ENCODE measurements at places on chromosomes 16 and 17.

DNA sequence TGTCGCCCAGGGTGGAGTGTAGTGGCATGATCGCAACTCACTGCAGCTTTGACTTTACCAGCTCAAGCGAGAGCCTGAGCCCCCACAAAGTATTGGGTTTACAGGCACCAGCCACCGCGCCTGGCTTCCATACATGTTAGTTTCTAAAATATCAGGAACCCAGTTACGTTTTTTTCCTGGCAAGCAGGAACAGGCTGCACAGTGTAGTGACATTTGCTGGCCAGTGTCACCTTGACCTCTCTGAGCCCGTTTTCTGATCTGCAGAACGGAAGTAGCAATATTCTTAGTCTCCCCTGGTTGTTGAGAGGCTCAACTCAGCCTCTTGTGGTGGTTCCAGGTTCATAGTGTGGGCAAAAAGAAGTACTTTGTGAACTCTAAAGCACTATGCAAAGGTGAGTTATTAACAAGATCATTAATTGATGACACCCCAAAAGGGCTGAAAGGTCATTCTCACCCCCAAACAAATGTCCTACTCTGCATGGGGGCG is 15.6 kb downstream of the IGF2BP1 start:
- no peak for DNase-seq

DNA sequence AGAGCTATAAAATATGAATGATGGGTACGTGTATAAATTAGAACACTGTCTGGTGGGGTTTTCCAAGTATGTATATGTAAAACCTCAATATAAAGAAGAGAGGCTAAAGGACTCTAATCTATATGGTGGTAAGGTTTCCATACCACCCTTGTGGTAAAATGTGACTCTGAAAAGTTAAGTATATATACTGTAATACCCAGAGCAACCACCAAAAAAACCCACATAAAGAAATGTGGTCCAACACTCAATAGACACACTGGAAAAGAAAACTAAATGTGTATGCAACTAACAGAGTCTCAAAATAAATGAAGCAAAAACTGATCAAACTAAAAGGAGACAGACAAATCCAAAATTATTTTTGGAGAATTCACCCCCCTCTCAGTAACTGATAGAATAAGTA is 72.2 kb downstream of the XPO6 start:
- DNase-seq, result no peak

- DNase-seq, result peak; percentile 30
Observed at GRCh38 chr17:10226930-10227695, 28.7 kb upstream of the GAS7 start.

DNA sequence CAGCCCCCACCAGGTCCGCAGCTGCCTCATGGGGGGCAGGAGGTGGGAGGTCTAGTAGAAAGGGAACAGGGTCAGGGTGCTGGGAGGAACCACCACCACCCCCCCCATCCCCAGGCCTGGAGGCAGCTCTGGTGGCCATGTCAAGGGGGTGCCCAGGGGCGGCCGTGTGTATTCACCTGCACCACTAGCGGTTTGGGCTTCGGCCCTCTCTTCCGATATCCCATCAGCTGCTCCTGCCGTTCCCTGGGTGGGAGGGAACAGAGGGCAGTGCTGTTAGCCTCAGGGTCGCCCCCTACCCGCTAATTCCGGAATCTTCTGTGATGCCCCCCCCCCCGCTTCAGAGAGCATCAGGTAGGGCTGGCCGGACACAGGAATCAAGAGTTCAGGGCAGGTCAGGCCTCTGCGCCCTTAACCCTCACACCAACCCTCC is 3.8 kb downstream of the CBX4 start:
- DNase-seq, result no peak

GRCh38 chr17:43020789-43021740 is 1.1 kb downstream of the VAT1 start:
- no peak for DNase-seq

- DNase-seq, result no peak
Observed at GRCh38 chr17:20896153-20896649, 146.6 kb downstream of the USP22 start.

DNA sequence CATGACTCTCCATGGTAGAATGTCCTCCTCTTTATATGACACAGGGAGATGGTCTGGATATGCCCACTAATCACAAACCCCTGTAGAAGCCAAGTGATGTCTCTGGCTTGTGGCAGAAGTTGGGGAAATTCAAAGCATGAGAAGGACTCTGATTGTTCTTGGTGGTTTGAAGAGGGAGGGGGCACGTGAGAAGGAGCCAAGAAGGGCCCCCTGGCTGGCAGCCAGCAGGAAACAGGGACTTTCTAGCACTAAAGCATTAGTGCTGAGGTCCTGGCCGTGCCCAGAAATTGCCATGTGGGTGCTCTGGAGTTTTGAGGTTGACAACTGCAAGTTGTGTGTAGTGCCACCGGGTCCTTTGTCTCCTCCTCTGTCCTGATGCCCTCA is 199.9 kb downstream of the LGALS9B start:
- peak; percentile 27 for DNase-seq

DNA sequence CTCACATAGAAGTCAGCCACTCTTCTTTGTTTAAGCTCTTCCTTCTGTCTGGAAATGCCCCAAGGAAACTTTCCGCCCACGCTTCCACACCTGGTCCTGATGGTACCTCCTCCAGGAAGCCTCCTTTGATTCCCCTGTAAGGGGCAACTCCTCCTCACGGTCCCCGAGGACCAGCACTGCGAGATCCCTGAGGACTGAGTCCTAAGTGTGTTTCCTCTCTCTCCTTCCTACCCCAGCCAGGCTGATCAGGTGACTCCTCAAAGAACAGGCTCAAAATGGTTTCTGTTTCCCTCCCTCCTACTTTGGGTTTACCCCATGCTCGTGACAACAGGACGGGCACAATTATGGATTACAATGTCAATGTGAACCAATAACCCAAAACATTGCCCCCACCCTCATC is 63.0 kb upstream of the MED9 start:
- DNase-seq, result no peak

- no peak for DNase-seq
Observed at GRCh38 chr17:64412944-64413381, 22.3 kb upstream of the PECAM1 start.

DNA sequence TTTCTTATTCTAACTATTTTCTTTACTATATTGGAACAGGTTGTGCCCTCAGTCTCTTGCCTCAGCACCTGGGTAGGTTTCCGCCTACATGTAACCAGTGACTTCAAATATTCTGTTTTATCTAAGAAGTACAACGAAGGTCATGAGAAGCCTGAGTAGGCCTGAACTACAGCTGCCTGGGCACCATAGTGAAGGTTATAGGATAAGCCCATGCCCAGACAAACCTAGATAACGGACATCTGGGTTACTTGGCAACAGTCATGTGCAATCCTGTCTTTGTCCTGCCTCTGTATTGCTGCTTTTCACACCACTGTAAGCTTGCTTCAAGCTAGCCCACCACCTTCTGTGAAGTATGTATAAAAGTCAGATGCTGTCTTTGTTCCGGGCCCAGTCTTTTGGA is 25.4 kb upstream of the ARL4D start:
- DNase-seq, result no peak

- DNase-seq, result no peak
Observed at GRCh38 chr17:66518108-66518507, 215.7 kb downstream of the PRKCA start.

- DNase-seq, result no peak
Observed at GRCh38 chr17:77425791-77426641, 285.2 kb downstream of the SEC14L1 start.

- no peak for DNase-seq
Observed at GRCh38 chr17:47952171-47953021, 5.3 kb downstream of the PRR15L start.

GRCh38 chr16:78503602-78504001 is 404.1 kb downstream of the WWOX start:
- DNase-seq, result peak; percentile 30

DNA sequence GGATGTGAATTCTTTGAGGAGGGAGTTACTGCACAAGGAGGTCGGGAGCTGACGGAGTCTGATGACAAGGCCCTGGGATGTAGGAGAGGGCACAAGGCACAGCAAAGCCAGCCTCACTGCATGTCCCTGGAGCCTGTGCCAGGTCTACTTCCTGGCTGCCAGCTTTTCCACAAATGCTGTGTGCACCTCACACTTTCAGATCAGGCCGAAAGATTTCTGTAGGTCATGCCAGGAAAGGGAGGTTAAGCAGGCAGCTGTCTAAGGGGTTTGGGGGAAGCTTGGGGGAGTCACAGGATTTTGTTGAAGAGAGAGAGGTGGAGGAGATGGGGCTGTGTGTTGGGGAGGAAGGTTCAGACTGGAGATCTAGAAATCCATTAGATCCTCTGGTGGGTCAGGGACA is 792.5 kb downstream of the KCNJ18 start:
- DNase-seq, result no peak

GRCh38 chr17:5123343-5124124 is 7.7 kb downstream of the USP6 start:
- no peak for DNase-seq

DNA sequence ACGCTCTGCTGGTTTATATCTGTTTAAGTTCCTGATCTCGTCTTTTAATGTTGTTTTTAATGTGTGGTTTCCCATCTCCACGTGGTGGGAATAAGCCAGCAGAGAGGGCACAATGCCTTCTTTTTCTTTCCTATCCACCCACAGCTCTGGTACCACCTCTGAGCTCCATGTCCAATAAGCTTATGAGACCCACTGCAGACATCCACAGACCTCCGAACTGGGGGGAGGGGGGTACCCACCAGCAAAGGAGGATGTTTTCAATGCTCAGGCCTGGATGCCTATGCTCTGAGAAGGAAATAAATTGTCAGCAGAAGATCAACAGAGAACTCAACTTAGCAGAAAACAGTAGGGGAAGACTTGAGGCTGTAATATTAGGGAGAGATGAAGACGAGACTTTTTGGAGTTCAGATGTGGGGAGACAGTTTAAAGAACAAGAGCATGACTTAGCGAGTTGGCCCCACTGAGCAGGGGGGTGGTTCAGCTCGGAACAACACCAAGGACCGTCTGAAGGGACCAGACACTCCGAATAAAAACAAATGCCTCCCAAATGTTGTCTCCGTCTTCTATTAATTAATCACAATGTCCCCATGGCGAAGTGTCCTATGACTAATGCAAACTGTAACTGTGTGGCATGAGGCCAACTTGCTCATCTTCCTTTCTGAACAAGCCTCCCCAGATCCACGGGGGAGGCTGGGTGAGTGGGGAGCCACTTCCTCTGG is 62.7 kb downstream of the GAS7 start:
- DNase-seq, result no peak

GRCh38 chr17:46929413-46929812 is 6.5 kb downstream of the GOSR2 start:
- no peak for DNase-seq

GRCh38 chr17:48137656-48138055 is 30.1 kb downstream of the SNX11 start:
- DNase-seq, result no peak

- no peak for DNase-seq
Observed at GRCh38 chr16:88527937-88528743, 42.1 kb upstream of the ZC3H18 start.

DNA sequence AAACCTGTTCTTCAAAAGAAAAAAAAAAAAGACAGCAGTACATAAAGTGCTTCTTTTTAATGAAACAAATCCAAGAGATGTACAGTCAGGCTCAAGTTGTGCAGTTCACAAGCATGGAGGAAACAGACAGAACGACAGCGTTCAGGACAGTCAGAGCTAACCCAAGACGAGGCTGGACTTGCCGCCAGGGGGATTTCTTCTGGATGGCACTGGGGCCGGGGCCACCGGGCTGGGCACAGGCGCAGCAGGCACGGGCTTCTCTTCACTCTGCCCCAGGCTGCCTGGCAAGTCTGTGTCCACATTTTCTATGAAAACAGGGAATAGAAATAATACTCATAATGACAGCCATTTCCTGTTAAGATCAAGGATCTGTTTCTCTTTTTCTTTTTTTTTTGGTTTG is 4.4 kb upstream of the NT5C start:
- no peak for DNase-seq

DNA sequence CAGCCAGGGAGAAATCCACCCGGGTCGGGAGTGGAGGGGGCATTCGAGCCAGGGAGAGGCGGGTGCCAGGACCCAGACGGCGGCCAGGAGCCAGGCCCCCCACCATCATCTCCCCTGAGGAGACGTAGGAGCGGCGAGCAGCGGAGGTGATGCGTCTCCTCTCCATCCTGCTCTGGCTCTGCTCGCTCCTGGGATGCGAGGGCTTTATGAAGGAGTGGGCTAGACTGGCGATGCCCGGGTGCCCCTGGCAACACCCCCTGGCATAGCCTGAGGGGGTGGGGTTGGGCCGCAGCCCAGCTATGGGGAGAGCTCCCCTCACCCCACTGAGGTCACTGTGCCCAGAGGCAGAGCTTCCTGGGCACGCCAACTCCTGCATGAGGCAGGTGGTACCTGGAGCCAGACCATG is at the start of gene GFAP:
Gene GFAP, minus strand, starts transcription at position 180 of the 406 bp plus-strand sequence. Its CDS starts 14 bp downstream, at position 166.
- no peak for DNase-seq

Measured in stimulated activated CD8-positive, alpha-beta memory T cell treated with anti-CD3 and anti-CD28 coated beads, Interleukin-12 subunit alpha, Interleukin-12 subunit beta, amount 100 ng/mL, for 1 hour (primary cell).